ENCODE measurements at places on chromosomes 2 and 18.

- no peak for DNase-seq
Measured at GRCh38 chr2:171754254-171754939, 67.1 kb downstream of the DYNC1I2 start.

- DNase-seq: no peak
Measured at GRCh38 chr18:26497866-26498265, 50.5 kb downstream of the KCTD1 start.

DNA sequence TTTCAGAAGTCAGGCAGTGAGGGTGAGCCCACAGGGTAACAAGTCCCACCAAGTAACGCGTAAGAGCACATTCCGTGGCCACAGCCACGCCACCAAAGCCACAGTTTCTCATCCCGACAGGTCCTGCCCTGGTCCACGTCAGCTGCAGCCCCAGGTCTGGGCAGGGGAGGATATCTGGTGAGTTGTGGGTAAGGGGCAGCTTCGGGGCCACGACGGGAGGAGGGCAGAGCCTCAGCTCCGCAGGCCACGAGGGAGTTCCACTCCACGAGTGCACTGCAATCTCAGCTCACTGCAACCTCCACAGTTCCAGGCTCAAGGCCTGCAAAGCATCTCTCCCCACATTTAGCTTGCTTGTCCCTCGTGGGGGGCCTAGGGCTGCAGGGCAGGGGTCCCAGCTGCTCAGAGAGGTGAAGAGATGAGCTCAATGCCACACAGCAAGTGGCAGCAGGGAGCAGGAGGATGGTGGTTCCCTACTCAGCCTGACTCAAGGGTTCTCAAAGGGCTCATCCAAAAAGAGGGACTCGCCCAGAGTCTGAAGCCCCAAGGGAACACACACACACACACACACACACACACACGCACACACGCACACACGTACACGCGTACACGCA lies 12.5 kb downstream of the SNORC start:
- no peak for DNase-seq

GRCh38 chr2:70553334-70553583 lies 367 bp downstream of the TGFA start:
- peak; percentile 58 for DNase-seq

GRCh38 chr2:203743441-203743981 lies 37.1 kb downstream of the CD28 start:
- DNase-seq: no peak

DNA sequence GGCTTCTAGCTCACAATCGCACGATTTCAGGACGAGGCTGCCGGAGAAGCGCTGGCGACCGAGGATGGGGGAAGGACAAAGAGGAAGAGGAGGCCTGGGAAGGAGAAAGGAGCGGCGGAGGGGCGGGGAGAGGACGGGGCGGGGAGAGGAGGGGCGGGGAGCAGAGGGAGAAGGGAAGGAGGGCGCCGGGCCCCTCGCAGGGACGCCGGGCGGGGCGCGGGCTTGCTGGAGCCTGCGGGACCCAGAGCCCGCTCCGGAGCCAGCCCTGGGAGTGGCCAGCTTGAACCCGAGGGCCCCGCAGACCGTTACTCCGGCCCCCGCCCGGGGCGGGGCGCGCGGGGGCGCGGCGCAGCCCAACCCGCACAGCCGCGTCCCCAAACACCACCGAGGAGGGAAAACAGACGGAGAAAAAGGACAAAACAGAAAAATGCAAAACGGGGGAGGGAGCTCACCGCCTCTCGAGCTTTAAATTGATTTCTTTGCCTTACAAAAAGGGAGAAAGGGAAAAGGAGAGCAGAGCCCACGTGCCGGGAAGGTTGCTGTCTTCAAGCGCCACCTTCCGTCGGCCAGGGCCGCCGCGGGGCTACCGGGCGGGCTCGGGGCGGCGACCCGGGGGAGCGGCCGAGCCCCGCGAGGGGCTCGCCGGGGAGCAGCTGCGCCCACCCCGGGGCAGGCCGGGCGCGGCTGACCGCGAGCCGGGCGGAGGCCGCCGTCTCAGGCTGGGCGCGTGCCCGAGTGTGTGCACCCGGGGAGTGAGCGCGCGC lies 781 bp upstream of the SOX11 start:
- DNase-seq: peak; percentile 95

DNA sequence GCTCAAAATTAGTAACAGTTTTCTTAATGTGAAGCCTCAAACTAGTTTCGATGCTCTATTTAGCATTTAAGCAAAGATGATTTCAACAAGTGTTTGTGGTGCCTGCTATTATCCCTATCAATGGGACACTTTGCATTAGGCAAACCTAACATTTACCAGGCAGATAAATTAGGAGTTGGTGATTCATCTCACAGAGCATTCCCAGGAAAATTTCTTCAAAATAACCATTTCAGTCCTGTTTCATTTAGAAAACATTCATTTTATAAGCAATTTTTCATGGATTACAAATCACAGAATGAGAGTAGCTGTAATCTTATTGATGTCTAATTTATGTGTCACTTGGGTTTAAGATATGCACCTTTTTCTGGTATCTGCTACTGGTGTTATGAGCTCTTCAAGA lies 62.7 kb downstream of the CLHC1 start:
- no peak for DNase-seq

GRCh38 chr2:12719400-12720277 lies 2.9 kb downstream of the TRIB2 start:
- no peak for DNase-seq

DNA sequence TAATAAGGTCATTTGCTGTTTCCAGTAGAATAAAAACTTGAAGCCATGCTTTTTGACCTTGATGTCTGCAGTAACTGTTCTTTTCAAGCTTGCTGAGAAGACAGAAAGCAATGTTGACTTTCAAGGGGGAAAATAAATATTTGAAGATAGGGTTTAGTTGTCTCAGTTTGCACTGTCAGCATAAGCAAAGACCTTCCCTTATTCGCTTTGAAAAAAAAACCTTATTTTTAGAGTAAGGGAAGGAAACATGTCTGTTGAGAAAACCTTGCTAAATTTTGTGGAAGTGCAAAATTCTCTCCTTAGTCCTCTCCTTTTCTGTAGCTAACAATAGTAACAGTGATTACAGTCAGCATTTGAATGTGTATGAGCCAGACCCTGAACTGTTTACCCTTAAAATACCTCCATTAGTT lies 43.1 kb downstream of the MAP4K4 start:
- DNase-seq: no peak

GRCh38 chr2:64838817-64839216 lies 150.4 kb upstream of the SLC1A4 start:
- no peak for DNase-seq

DNA sequence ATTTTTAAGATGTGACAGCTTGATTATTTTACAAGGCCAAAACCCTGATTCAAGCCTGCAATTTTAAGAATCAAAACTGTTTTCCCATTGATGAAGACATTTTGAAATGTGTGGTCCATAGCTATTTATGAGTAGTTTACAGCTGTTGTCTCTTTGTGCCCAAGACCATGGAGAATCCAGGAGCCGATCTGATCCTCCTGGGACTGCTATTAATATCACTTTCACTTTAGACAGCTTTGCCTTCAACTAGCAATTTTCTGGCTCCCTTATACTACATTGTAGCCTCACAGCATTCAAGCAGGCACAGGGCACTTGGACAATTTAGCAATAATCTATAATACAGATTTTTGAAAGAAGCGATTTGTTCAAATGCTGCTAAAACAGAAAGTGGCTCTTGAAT lies 172.9 kb downstream of the SLC8A1 start:
- DNase-seq: no peak

DNA sequence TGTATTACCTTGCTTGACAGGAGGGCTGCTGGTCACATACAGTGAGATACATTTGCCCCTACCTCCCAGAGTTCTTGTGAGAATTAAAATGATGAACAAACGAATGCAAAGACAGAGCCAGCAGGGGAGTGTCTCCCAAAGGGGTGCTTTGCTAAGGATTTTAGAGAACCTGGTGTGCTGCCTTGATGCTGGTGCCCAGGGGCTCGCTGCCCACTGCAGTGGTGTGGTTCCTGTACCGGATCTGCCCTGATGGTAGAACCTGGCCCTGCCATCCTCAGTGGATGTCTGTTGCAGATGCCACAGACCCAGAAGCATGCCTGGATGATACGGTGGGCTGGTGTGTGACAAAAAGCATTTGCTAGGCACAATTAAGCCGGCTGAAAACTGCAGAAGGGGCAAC lies 414.8 kb upstream of the HS6ST1 start:
- DNase-seq: no peak
